Hematopoietic multipotent progenitor cell treated with erythropoietin and hydrocortisone succinate and interleukin-3 and kit ligand, for 8 days (in vitro differentiated cells): ENCODE measurements at places on chromosomes 6 and 20.
A peak's percentile ranks its signal among the peaks of the same experiment; 100 is the strongest.

- no peak for DNase-seq
Observed at GRCh38 chr6:51743999-51744398, 343.4 kb downstream of the PKHD1 start.

DNA sequence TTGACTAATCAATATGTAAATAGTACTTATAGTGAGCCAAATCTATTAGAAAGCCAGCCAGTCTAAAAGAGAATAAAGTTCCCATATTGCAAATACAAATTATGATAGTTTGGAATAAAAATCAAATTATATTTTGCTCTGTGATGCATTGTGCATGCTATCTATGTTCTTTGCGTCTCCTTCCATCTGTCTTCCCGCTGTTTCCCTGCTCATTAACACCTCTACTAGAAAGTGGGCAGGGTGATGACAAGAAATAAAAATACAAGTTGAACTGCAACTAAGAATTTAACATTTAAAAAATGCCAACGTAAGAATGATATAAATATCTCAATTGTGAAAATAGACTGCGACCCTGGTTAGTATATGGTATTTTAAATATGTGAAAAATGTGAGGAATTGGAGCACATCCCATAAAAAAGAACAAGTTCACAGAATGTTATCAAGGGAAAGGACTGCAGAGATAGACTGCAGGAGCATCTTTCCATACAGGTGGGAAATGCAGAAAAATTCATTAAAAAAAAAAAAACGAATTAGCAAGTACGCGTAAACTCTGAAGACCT lies 157.6 kb upstream of the PDE7B start:
- no peak for DNase-seq

- peak; percentile 25 for DNase-seq
Observed at GRCh38 chr6:77463308-77463860, at the start of gene HTR1B. HTR1B (minus strand) TSS chr6:77463491; CDS start chr6:77463403, 88 bp downstream.

DNA sequence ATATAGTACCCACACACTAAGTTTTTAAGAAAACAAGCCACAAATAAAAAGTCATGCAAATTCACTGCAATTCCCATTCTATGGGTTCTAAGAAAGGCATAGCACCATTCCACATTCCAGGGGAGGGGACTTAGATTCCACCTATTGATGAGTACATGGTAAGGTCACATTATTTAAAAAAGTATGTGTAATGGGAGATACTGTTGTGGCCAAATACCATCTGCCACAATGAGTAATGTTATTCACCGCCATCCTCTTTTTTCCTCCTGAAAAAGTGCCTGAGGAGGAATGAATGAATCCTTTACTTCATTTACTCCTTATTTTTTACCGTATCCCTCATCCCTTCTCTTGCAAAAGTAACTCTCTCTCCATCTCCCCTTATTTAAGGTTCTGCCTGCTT lies 27.0 kb upstream of the ADGRF1 start:
- DNase-seq = no peak

DNA sequence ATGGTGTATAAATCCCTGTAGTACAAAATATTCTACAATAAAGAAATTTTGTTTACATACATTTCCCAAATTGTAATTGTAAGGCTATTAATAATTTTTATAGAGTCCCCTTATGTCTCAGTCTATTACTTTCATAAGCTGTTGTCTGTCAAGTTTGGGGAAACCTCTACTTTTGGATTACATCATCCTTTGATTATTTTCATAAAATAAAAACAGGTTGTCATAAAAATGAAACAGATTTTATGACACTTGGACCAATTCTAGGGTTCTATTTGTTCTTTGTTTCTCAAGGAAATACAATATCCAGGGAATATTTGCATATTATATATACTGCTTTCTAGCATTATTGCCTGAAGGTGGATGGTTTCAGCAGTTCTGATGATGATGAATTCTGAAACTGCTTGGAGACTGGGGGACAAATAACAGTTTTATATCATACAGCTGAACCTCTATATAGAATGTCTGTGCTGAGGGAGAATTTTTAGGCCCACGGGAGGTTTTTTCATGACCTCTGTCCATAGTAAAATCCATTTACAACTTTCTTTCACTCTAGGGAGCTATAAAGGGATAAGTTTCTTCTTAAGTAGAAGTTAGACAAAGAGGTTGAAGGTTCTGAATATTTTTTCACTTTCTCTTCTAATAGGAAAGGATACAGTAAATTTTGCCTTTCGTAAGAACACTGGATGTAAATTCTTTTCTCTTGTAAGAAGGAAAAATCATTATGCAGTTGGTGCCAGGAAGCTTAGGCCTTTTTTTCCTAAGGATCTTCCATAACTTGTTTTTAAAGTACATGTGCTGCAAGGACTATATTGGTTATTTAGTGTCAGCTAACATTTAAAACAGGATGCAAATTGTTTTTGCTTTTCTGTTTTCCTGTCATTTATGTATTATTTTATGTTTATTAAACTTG lies 58.0 kb downstream of the CD2AP start:
- no peak for DNase-seq

DNA sequence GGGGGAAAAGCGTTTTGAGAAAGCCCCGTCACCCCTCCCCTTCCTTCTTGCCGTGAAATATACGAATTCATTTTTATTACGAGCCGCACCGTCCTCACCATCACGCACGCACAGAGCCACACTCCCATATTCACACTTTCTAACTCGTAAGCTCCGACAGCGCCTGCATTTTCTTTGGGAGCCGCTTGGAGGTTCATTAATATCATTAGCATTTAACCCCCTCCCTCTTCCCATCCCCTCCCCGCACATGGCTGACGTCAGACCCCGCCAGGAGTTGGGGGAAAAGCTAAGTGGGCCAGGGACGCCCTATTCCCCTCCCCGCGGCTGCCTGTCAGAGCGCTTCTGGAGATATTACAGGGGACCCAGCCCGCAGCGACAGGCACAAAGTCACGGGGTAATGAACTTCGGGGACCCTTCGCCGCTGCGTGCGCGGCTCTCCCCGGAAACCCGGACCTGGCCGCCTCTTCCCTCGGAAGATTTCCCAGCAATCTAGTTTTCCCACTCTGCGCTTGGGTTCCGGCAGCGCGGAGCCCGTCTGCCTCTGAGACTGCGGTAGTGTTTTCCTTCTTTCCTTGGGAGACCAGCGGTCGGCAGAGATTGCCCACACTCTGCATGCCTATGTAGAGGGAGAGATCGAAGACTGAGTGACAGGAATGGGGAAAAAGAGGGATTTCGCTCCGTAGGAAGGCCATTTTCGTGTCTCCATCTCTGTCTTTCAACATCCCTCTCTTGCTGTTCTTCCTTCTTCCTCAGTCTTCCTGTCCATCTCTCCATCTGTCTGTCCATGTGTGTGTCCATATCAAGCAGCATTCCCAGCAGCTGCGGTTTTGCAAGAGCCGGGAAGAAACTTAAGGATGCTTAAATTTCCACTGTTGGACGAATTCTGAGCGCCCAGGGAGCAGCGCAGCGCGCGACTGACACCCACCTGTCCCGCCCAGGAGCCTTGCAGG lies at the start of gene NR2E1:
Gene NR2E1, plus strand, starts transcription at position 309 of the 950 bp plus-strand sequence. CDS start 744 bp downstream, outside the sequence.
- DNase-seq = peak; percentile 39

- DNase-seq = no peak
Observed at GRCh38 chr6:47153404-47153755, 111.2 kb upstream of the ADGRF1 start.

GRCh38 chr20:60362531-60362930 lies 404.3 kb downstream of the CDH26 start:
- no peak for DNase-seq

- DNase-seq = peak; percentile 46
Observed at GRCh38 chr6:142746524-142746923, 198.5 kb downstream of the HIVEP2 start.

DNA sequence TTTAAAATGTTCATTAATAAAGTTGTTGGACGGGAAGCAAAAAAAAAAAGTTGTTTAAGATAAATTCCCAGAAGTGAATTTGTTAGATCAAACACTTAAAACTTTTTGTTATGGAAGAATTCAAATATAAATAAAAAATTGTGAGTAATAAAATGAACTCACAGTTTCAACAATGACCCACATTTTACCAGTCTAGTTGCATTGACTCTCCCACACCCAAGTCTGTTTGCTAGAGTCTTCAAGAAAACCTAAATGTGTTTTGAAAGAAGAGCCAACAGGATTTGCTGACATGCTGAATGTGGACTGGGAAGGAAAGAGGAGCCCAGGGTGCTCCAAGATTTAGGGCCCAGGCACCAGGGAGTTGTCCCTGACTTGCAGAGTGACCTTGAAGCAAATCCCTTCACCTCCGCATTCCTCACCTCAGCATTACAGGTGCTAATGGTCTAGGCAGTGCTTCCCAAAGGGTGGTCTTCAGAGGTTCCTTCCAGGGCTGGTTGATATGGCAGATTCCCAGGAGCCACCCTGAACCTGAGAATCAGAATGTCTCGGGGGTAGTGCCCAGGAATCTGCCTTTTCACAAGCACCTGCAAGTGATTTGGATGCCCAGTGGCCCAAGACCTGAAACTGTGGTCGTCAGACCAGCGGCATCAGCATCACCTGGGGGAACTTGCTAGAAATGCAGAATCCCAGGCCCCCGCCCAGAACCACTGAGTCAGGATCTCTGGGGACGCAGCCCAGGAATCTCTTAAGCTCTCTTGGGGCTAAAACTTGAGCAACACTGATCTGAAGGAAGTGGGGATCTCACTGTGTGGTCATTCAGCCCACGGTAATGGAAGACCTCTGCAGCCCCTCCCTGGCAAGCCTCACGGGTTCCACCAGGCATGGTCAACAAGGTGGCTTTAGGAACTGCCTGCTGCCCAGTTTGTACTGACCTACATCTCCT lies 31.1 kb downstream of the POFUT1 start:
- DNase-seq = no peak

DNA sequence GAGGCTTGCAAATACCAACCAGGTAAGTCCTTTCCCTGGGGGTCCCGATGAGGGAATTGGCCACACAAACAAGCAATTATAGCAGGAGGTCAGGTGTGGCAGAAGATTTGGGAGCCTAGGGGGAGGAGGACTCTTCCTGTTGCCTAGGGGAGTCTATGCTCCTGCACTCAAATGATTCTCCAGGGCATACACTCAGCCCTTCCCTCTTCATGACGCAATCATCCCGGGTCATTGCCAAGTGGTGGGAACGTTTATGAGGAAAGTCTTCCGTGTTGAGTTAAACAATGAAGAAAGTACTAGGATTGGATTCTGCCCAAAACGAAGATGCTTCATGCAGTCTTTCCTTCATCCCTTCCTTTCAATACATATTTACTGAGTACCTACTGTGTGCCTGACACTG lies 186.5 kb upstream of the TSHZ2 start:
- DNase-seq = no peak

GRCh38 chr6:134115715-134116074 lies 63.3 kb upstream of the SLC2A12 start:
- DNase-seq = no peak

DNA sequence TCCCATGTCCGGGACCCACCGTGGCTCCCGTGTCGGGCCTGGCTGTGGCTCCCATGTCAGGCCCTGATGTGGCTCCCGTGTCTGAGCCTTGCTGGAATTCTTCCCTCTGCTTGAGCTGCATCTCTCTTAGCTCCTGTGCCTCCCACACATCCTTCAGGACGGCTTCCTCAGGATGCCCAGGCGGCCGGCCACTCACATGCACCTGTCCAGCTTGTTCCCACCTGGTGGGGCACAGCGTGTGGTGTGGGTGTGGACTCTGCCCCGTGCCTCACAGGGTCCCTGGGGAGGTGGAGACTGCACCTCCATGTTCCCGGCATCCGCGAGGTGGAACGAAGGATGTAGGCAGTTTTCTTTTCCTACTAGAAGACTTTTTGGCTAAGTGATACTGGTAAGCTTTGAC lies 170.7 kb downstream of the SMOC2 start:
- DNase-seq = no peak
